ENCODE measurements at places on chromosomes 11 and 22.
A peak's percentile ranks its signal among the peaks of the same experiment; 100 is the strongest.

DNA sequence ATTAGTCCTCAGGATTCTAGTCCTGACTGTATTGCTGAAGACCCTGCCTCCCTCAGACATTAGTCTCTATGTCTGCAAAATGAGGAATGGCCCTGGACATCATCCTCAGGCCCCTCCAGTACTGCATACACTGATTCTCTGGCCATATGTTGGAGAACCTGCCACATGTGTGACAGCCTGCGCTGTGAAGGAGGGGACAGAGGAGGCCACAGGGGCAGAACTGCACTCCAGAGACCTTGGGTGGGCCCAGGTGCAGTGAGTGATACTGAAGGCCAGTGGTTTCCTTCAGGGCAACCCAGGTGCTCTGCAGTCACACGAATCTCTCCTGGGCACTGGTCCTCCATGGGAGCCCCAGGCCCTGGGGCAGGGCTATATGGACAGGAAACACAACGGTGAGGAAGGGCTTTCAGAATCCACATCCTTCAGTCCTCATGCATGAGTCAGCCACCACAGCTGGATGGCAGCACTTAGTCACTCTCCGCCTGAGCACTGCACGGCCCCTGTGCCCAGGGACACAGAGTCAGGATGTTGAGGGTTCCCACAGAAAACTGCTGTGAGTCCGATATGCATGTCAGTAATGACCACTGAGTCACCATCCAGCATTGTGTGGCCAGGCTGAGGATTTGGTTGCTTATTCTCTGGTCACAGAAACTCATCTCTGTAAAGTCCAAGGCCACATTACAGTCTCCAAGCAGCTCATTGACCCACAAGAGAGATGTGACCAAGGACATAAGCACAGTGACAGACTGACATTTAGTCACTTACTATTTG lies 39.7 kb downstream of the ME3 start:
- DNase-seq = peak; percentile 92

DNA sequence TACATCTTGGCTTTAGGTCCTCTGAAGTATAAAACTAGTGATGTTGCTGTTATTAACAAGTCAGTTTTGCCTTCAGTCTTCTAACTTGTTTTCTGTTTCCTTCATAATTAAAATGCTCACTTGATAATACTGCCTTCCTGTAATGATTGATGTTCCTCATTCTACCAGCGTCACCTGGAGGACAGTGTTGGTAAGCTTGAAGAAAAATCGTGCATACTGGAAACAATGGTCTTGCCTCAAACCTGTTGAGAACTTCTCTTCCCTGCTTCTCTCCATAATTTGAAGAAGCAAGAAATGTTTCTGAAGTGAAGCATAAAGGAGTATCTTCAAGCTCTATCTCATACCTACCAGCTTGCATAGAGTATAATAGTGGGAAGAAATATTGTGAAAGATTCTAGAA lies 3.0 kb downstream of the YWHAH start:
- DNase-seq = no peak

DNA sequence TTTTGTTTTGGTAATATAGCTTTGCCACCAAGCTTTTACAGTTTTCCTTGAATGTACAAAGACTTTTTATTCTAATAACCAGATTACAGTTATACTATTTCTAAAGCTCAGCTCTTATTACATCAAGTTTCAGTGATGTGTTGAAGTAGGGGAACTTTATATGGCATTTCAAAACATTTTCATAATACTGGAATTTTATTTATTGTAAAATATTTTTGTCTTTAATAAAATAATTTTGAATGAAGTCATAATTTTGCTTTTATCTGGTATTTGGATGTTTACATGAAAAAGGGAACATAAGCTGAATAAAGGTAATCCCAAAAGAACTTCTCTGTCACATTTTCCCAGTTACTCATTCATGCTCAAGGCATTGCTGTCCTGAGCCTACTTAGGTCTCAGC lies 34.7 kb downstream of the RTN3 start:
- DNase-seq = no peak

GRCh38 chr11:19864141-19865140 lies 151.8 kb downstream of the NAV2 start:
- no peak for DNase-seq

DNA sequence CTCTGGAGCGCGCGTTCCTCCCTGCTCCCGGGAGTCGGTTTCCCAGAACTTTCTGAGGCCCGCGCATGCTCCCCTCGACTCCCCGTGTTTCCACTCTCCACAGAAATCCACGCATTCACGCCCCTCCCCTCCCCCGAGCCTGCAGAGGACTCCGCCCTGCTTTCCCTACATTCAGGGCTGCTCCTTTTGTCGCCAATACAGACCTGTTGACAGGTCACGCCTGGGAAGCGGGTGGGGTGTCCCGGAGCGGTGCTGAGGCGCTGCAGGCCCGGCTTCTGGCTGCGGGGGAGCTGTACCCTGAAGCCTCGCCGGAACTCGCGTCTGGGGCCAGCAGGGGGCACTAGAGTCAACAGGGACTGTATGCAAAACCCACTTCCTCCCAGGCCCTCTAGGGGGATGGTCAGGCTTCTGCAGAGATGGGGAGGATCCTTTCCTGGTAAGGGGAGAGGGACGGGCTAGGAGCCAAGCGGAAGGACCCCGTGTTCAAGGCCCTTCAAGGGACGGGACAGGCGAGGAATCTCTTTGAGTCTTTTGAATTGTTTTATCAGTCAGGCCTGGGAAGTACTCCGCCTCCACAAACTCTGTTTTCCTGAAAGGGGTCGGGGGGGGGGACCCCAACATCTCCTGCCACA lies at the start of gene PRAME:
TSS of gene PRAME (minus strand) at position 294 of the 632 bp plus-strand sequence. CDS start 2,433 bp downstream, outside the sequence.
- DNase-seq = peak; percentile 80

GRCh38 chr11:120551191-120551590 lies 39.6 kb downstream of the GRIK4 start:
- no peak for DNase-seq

DNA sequence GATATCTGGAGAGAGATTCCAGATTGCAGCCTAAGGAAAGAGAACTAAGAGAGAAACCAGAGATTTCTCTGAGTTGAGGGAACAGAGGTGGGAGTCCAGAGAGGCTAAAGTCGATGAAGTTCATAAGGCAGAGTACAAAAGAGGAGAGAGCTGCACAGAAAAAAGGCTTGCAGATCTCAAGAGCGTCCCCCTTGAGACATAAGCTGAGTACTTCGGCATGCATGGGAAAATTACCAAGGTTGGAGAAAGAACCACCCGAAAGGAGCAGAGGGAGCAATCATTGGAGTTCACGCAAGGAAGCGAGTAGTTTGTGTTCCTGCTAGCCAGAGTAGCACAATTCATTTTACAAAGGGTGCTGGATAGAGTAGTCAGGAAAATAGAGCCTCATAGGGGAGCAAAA lies 293.5 kb downstream of the TMEM135 start:
- no peak for DNase-seq

DNA sequence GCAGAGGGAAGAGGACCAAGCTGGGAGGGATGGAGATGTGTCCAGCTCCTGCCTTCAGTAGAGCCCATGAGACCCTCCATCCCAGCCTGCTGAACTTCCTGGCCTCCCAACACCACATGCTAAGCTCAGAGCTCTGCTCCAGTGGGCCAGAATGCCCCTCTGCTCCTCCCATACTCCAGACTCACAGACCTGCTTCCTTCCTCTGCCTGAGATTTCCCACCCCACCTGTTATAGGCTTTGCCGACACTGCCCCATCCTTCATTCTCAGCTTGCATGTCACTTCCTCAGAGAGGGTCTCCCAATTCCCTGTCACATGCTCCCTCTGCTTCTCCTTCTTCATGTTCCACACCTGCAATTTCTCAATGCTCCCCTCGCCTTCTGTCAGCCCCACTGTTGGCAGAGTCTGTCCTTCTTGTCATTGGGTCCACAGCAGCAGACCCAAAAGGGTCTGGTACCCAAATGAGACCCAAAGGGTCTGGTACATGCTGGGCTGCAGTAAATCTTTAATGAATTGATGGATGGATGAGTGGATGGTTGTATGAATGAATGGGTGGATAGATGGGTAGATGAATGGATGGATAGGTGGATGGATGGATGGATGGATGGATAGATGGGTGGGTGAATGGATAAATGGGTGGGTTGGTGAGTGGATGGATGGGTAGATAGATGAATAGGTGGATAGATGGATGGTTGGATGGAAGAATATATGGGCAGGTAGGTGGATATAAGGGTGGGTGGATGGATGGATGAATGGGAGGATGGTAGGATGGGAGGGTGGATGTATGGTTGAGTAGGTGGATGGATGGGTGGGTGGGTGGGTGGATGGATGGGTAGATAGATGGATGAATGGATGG lies 105.3 kb upstream of the FGF3 start:
- DNase-seq = no peak

GRCh38 chr11:10844356-10844755 lies 13.5 kb downstream of the ZBED5 start:
- no peak for DNase-seq

GRCh38 chr22:28245579-28246224 lies 326.6 kb upstream of the PITPNB start:
- DNase-seq = no peak

- no peak for DNase-seq
These were observed 53.3 kb downstream of the IGLL1 start for GRCh38 chr22:23526596-23527316.

DNA sequence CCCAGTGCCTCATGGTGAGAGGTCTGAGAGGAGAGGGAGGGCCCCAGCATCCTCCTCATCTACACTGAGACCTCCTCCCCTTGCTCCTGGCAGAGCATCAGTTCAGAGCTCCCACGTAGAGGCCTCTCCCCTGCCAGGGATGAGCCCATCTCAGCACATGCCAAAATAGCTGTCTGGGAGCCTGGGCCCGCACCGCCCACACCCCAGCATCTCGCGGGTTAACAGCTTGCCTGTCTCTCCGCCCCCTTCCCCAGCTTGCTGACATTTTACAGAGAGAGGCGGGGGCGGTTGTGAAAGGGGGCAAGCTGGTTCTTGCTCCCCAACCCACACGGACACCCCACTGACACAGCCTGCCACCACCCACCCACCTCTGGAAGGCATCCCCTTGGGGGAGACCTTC lies 6.4 kb downstream of the DGKZ start:
- DNase-seq = no peak

GRCh38 chr22:42688241-42689211 lies 32.1 kb downstream of the A4GALT start:
- peak; percentile 84 for DNase-seq

GRCh38 chr11:77557553-77557952 lies 32.2 kb upstream of the AQP11 start:
- DNase-seq = peak; percentile 57

- no peak for DNase-seq
These were observed 10.0 kb upstream of the ZNRF3 start for GRCh38 chr22:28873183-28873963.

GRCh38 chr22:27323661-27324060 lies 477.9 kb downstream of the MN1 start:
- no peak for DNase-seq

GRCh38 chr11:65479184-65480145 lies 19.4 kb upstream of the MALAT1 start:
- DNase-seq = no peak

GRCh38 chr11:2376751-2377451 lies at the start of gene CD81:
CD81 (plus strand) TSS chr11:2377310; CDS start chr11:2377550, 240 bp downstream.
- DNase-seq = peak; percentile 22

DNA sequence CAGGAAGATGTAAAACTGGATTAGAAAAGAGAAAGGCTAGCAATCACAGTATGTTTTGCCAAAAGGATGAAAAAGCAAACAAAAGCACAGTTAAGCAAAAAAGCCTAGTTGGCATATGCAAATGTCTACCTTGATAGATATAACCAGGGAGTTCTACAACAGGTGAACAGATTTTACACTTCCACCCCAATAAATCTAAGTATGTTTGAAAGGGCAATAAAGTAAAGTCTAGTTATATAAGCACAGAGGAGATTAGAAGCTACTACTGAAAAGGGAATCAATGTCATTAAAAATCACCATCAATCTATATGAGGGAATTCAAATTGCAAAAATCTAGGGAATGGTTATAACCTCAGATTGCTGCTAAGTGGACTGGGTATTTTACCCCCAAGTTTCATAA lies 49.7 kb downstream of the CELF1 start:
- no peak for DNase-seq

DNA sequence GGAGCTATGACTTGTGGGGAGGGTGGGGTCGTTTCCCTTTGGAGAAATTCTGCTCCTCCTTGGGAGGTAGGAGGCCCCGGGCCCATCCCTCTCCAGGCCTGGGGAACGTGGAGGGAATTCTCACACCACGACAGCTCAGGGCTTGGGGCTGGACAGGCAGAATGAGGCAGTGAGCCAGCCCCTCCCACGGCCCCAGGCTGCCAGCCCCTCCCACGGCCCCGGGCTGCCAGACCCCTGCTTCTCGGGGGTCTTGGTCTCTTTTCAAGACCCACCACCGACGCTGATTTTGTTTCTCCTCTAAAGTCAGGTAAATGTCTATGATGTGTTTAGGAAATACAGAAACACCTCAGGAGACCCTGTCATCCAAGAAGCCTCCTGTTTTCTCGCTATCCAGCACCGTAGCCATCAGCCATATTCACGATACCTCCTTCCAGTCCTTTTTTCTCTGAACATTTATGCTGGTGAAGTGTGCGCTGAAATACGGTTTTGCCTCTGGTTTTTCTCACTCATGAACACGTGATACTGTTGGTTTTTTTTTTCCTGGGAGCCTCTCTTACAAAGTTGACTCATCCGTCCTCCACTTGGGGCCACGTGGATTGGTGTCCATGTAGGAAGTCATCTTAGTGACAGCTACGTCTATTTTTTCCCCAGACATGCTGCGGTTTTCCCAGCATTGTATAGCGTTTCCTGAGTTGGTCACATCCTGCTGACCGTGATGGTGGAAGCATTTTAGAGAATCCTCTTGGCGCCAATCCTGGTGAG lies 1219.6 kb downstream of the BRD1 start:
- DNase-seq = no peak

DNA sequence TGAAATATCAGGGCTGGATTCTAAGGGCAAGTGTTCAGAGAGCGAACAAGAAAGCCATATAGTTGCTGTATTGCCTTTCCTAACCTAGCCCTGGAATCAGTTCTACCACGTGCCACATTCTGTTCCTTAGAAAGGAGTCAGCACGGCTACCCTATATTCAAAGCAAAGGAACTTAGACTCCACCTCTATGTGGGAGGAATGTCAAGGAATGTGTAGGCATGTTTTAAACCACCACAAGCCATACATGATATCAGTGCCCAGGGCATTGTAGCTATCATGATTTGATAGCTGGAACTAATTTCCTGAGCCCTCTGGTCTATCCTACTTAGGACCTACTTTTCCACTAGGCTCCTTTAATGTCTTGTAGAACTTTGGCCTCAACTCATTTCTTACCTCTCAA lies 2.5 kb upstream of the EIF4ENIF1 start:
- DNase-seq = no peak

DNA sequence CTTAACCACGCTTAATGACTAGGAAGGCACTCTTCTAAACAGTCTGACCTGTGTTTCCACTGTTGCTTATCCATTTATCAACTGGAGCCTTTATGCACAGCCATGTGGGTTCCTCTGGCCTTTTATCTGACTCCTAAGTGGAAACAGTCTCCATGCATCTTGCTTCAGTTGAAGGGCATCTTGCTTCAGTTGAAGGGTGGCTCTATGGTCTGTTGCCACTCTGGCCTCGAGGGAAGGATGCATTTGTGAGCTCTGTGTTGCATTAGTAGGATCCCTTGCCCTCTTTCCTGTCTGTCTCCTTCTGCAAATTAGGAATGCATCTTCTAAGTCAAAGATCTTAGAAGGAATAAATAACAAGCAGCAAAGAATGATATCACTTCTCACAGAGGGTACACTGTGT lies 25.8 kb upstream of the C11orf96 start:
- no peak for DNase-seq

GRCh38 chr11:113265362-113265761 lies 49.0 kb upstream of the TTC12 start:
- DNase-seq = no peak

- DNase-seq = no peak
These were observed 746.4 kb downstream of the BRD1 start for GRCh38 chr22:49081261-49081666.
